SJCRH30 (cell line): ENCODE measurements at places on chromosomes 16 and 17.
A peak's percentile ranks its signal among the peaks of the same experiment; 100 is the strongest.

DNA sequence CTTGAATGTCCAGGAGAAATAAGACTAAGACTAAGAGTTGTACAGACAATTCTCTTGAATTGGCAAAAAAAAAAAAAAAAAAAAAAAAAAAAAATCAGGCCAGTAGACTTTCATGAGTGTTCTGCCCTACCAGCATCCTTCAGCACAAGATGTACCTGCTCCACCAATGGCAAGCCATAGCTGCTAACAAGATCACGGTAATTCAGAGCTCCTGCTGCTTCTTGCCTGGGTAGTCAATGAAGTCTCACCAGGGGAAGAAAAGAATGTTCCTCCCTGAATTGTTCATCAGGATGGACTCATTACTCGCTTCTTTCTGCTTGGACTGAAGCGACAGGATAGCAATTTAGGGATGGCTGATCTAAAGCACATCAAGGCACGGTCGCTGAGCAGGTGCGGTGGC, 31.1 kb upstream of the APOH start:
- DNase-seq, result no peak

- no peak for DNase-seq
Measured at GRCh38 chr17:49483599-49484509, 11.2 kb upstream of the NGFR start.

GRCh38 chr16:69840975-69841374, 78.8 kb downstream of the WWP2 start:
- DNase-seq, result no peak

DNA sequence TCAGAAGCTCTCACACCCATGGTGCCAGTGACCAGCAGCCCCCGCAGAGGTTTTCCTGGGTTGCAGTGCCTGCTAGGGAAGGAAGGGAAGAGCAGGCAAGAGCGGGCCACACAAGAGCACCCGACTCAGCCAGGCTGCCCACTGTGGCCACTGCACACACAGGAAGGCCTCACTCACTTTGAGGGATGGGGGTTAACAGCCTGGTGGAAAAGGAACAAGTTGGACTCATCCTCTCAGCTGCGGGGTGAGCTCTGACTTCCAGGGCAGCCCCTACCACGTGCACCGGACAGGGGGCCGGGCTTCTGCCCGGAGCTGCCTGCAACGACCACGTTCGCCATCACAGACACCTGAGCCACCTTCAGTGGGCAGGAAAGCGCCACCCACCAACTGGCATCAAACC, 8.1 kb downstream of the P4HB start:
- no peak for DNase-seq

GRCh38 chr16:54176376-54176901, 110.1 kb downstream of the IRX3 start:
- DNase-seq, result no peak

GRCh38 chr17:78558181-78558850, 18.9 kb downstream of the DNAH17 start:
- DNase-seq, result peak; percentile 69

DNA sequence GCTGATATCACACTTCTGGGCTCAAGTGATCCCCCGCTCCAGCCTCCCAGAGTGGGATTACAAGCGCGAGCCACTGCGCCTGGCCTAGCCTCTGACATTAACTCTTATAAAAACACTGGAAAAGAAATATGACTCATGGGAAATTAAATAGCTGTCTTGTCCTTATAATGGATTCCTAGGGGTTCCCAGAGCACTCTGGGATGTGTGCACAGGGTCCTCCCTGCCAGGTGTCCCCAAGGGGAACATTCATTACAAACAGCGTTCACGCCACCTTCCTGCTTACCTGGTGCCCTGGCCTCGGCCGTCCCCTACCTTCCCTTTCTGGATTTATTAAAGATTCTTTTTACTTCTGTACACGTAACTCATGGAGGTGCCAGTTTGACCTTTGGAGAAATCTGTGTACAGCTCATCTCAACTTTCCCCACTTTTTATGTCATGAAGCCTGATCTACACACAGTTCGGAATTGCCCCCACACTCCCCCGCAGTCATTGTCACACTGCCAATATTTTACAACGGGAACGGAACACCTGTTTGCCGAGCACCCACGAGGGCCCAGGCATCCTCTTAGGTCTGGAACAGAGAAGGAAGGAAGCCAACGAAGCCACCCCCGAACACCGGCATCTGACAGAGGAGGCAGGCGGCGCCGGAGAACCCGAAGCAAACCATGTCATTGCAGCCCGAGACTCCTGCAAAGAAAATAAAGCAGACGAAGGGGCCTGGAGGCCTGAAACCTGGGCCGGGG, 39.7 kb upstream of the MEAK7 start:
- peak; percentile 57 for DNase-seq

DNA sequence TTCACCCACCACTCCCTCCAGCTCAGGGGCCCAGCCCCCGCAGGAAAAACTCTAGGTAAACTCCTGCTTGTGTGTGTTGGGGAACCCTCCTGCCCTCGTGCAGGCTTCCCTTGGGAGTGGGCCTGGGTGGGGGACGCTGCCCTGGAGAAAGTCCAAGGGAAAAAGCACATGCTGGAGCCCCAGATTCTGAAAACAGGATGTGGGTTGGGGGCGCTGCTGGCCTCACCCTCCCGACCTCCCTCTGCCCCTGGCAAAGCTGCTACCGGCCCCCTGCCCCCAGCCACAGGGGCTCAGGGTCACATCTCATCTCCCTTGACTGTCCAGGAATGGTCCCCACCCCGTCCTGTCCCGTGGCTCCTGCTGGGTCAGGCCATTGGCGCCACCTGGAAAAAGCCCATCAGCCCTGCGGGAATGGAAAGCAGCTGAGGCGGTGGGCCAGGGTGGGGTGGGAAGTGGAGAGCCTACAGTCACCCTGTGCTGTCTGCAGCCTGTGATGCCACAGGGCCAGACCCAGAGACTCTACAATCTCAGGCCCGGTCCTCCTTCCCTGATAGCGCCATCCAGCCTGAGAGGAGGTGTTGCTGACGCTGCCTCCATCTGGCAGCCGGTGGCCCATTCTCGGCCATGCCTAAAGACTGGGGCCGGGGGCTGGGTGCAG, 2.5 kb upstream of the GJD3 start:
- no peak for DNase-seq

GRCh38 chr16:49773534-49774475, 82.1 kb downstream of the ZNF423 start:
- DNase-seq, result no peak

DNA sequence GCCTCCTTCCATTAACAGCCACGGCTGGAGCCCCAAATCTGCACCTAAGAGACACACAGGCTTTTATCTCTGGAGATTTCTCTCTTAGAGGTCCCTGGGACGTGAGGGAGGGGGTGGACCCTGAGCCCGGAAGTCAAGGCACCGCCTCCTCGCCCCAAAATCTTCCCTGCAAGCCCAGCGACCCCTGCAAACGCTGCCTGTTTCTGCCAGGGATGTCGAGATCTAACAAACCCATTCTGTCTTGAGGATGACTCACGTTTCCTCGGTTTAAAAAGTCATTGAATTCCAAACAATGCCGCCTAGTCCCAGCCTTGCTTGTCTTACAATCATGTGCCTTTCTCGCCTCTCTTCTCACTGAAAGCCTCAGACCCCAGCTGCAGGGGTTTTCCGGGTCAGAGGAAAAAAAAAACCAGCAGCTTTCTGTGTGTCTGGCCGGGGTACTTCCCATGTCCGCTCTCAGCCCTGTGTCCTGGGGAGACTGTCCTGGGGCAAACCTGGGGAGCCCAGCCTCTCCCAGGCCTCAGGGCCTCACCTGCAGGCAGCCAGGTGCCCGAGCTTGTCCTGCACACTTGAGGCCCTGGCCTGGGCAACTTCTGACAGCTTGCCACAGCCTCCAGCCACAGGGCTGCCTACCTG, 15.4 kb downstream of the ARL2BP start:
- peak; percentile 57 for DNase-seq

DNA sequence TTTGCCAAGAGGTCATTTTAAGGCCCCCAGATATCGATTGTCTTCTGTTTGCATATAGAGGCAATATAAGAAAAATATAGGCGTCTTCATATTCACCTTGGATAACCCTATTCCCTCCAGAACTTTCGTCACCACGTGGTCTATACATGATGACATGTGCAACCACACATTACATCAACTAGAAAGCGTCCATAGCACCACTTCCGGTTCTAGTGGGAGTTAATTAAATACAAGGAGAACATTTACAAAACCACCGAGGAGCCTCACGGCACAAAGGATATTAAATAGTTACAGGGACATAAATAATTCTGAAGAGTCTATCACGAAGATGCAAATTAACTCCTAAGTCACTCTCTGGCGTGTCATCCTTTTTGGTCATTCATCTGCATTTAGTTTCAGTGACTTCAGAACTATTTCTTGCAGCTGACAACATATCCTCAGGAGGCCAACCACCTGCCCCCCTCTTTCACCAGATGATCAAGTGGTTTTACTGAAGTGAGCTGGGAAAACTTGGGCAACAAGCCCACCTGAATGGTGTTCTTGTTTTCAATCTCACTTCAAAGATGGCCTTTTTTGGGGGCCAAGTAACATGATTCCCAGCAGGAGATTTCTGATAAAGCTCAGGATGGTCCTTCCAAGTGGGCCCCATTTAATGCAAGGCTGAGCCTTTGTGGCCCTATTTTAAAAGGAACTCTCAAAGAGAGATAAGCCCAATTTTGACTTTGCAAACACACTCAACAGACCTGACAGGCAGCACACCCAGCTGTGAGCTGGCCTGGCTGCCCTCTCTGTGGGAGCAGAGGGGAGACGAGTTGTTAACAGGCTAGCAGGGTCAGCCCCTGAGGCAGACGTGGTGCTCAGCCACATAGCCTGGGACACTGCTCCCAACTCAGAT, 15.3 kb downstream of the CMTM3 start:
- DNase-seq, result peak; percentile 81

GRCh38 chr17:72587773-72588511, 467.1 kb downstream of the SOX9 start:
- no peak for DNase-seq

DNA sequence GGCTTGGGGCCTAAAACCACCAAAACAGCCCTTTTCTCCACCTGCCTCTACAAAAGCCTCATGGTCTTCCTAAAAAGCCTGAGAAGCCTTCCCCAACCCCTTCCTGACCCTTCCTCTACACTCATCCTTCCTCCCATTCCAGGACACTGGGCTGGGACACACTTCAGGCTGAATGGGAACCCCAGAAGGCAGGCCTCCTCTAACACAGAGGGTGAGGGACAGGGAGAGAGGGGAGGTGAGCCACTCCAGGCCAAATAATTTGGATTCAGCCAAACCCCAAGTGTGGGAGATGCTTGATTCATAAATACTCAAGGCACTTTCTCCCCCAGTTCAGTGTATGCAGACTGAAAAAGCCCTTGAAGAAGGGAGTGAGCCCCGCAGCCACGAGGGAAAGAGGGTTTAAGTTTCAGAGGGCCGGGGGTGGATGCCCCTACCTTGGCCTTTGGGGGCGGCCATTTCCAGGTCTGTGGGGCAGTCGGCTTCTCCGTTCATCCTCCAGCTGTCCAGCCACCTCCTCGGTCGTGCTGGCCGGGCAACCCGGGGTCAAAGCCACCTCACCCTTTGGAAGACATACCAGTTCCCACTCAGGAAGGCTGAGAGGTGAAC, 1.6 kb downstream of the UBTF start:
- no peak for DNase-seq

DNA sequence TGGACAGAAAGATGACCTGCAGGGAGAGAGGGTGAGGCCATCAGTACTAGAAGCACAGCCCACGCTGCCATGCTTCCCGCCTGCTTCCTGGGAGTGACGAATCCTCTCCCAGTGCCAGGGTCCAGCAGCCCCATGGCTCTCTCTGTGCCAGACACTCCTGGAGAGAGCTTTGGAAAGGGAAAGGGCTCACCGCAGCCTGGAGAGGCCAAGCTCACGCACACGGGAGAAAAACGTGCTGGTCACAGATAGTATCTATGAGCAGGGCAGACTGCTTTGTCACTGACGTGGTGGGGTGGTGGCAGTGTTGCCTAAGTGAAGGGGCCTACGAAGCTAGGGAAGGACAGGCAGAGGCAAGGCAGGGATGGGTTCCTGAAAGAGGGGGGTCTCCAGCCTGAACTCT, 5.4 kb downstream of the WBP2 start:
- DNase-seq, result no peak

GRCh38 chr16:83887080-83887479, 11.8 kb upstream of the MLYCD start:
- peak; percentile 16 for DNase-seq

- DNase-seq, result no peak
Measured at GRCh38 chr17:45376171-45377005, 56.3 kb downstream of the ARHGAP27 start.

- DNase-seq, result no peak
Measured at GRCh38 chr16:10946308-10946707, 1.9 kb downstream of the CLEC16A start.

DNA sequence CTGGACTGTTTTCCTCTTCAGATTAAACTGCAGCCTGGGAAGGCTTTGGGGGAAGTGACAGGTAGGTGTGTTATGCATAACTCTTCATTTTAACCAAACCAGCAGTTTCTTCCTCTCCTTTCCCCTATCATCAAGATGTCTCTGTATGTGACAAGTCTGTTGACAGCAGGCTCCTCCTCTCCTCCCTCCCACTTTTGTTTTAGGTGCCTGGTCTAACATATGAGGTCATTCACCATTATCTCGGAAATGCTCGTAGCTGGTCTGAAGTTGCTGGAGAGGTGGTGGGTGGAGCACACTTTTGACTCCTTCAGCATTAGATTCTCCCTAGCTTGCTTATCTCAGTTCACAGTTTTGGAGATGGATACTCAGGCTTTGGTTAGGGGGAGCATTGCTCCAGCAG, 571.0 kb upstream of the EEF2KMT start:
- no peak for DNase-seq
